ENCODE measurements at places on chromosomes 5 and 9. TPM values are rescaled to one million over a fixed set of nuclear protein-coding genes. Genes with fewer than 3 reads are reported as not detected.

The GSN gene
- 293 TPM for polyA plus RNA-seq

The ZDHHC11 gene
- 8.7 TPM for polyA plus RNA-seq

DNA sequence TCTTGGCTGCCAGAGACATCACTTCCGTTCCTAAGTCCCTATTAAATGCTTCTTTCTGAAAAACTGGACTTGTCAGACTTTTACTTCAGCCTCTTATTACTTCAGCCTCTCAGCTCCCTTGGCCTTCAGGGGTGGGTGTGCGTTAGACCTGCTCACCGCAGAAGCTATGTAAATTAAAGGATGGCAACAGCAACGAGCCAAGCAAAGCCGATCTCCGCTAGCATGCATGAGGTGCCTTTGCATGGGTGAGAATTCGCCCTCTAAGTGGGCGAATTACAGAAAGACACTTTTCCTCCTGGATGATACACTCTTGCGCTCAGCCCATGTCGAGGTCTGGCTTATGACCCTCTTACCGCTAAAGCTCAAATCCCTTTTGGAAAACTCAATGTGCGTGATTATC is 10.9 kb upstream of the IL3 start:
- DNase-seq = no peak

- no peak for DNase-seq
These were observed 48.9 kb downstream of the PKD2L2 start for GRCh38 chr5:137937994-137938750.

DNA sequence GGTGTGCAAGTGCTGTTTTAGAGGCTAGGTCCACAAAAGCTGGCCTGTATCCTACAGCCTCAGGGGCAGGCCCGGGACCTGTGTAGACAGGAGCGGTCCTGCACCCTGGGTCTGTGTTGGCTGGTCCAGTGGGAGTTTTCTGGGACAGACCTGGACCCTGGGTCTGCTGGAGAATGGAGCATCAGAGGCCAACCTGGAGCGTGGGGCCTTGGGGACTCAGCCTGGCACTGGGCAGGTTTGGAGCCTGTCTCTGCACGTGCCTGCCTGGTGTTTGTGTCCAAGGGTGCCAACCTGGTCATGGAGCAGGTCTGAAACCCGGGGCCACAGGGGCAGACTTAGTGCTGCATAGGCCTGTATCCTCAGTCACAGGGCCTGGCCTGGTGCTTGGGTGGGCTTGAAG is 45.8 kb downstream of the SRFBP1 start:
- DNase-seq = no peak

Measured in forelimb muscle (tissue), 1 donor.